Chondrocyte (in vitro differentiated cells): ENCODE measurements at places on chromosomes 4 and X. TPM values are rescaled to one million over a fixed set of nuclear protein-coding genes. Genes with fewer than 3 reads are reported as not detected.

The RGN gene
- 0.33 TPM in 1 of 3 replicates, not detected in the others for total RNA-seq

The AMTN gene
- not detected in 3 replicates for total RNA-seq

The FAM47A gene
- total RNA-seq: not detected in 3 replicates

The PAGE2 gene
- not detected in 3 replicates for total RNA-seq

The MAGEB4 gene
- not detected in 3 replicates for total RNA-seq

The PPEF1 gene
- total RNA-seq: 0.33 to 2.2 TPM (median 0.57 TPM) in 3 replicates

The TRPC5OS gene
- not detected in 3 replicates for total RNA-seq

The NEIL3 gene
- total RNA-seq: 1.5 to 2.5 TPM (median 1.7 TPM) in 3 replicates

The GLUD2 gene
- 0.42 to 0.75 TPM (median 0.46 TPM) in 3 replicates for total RNA-seq

DNA sequence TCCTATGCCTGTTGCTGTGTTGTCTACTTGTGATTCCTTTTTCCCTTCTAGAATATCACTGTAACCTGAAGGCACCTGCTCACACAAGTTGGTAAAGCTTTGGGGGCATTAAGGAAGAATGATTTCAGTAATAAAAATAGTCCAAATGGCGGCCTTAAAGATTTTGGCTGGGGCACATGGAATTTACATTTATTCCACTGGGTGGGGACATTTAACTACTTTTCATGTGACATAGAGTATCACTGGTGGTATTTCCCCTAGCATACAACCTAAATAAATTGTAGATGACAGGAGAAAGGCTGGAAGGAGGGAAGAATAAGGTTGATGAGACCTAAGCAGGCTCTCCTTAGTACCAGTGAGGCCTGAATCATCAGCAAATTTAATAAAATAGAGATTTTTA is 121.8 kb upstream of the EDA2R start:
- DNase-seq: no peak
- no peaks in the 10 kb centered on the region for H3K27me3 ChIP-seq
- H3K27ac ChIP-seq: no peak overlapping the region
- no peaks in the 10 kb centered on the region for H3K4me1 ChIP-seq

DNA sequence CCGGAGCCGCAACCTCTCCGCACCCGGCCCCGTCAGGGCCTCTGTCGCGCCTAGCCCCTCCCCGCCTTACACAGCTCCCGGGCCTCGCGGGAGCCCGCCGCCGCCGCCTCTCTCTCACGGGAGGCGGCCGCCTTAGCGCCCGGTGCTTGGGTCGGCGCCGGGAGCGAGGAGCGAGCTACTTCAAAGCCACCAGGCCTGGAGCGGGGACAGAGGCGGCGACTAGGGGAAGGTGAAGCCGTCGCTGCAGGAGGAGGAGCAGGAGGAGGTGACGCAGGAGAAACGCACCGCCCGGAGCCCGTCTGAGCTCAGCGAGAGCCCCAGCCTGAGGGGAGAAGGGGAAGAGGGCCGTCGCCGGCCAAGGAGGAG is 250 bp downstream of the USP9X start:
- H3K4me3 ChIP-seq: peak overlapping the region; percentile 84
- no peaks in the 10 kb centered on the region for H3K36me3 ChIP-seq
- DNase-seq: peak; percentile 94

GRCh38 chr4:38354872-38355271 is 309.1 kb upstream of the KLF3 start:
- no peak for DNase-seq
- H3K4me1 ChIP-seq: no peaks in the 10 kb centered on the region
- H3K36me3 ChIP-seq: peaks cover 11% of the 10 kb centered on the region
- H3K27ac ChIP-seq: no peak overlapping the region
- no peak overlapping the region for H3K4me3 ChIP-seq

DNA sequence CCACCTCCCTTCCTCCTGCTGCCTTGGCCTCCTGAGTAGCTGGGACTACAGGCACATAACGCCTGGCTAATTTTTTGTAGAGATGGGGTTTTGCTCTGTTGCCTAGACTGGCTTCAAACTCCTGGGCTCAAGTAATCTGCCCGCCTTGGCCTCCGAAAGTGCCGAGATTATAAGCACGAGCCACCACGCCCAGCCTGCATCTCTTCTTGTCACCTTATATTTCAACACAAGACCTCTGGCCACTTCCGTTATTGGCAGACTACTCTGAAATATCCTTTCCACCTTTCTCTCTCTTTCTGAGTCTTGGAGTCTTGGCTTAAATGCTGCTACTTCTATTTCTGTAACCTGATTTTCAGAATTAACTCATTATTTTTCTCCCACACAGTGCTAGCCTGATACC is 5.6 kb downstream of the KIAA0232 start:
- DNase-seq: no peak
- no peaks in the 10 kb centered on the region for H3K27me3 ChIP-seq
- peak overlapping the region; percentile 37 for H3K27ac ChIP-seq
- peaks cover 1% of the 10 kb centered on the region for H3K36me3 ChIP-seq
- no peak overlapping the region for H3K4me3 ChIP-seq

GRCh38 chr4:159414305-159414704 is 311.4 kb downstream of the RAPGEF2 start:
- H3K4me1 ChIP-seq: peaks cover 27% of the 10 kb centered on the region
- H3K27ac ChIP-seq: no peak overlapping the region
- H3K27me3 ChIP-seq: no peaks in the 10 kb centered on the region
- peaks cover 3% of the 10 kb centered on the region for H3K36me3 ChIP-seq
- H3K4me3 ChIP-seq: no peak overlapping the region

- H3K36me3 ChIP-seq: no peaks in the 10 kb centered on the region
- no peaks in the 10 kb centered on the region for H3K27me3 ChIP-seq
- no peaks in the 10 kb centered on the region for H3K4me1 ChIP-seq
- no peak overlapping the region for H3K27ac ChIP-seq
- no peak overlapping the region for H3K4me3 ChIP-seq
Measured at GRCh38 chrX:13965531-13965930, 64.2 kb downstream of the GEMIN8 start.

DNA sequence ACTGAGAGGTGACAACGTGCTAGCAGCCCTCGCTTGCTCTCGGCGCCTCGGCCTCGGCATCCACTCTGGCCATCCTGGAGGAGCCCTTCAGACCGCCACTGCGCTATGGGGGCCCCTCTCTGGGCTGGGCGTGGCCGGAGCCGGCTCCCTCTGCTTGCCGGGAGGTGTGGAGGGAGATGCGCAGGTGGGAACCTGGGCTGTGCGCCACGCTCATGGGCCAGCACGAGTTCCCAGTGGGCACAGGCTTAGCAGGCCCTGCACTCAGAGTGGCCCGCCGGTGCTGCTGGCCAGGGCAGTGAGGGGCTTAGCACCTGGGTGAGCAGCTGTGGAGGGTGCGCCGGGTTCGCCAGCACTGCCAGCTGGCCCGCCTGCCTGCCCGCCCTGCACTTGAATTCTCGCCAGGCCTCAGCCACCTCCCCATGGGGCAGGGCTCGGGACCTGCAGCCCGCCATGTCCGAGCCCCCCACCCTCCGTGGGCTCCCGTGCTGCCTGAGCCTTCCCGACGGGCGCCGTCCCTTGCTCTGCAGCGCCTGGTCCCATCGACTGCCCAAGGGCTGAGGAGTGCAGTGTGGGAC is 148.0 kb downstream of the RAPGEF2 start:
- DNase-seq: no peak
- peaks cover 9% of the 10 kb centered on the region for H3K36me3 ChIP-seq
- no peak overlapping the region for H3K27ac ChIP-seq
- peaks cover 22% of the 10 kb centered on the region for H3K4me1 ChIP-seq

DNA sequence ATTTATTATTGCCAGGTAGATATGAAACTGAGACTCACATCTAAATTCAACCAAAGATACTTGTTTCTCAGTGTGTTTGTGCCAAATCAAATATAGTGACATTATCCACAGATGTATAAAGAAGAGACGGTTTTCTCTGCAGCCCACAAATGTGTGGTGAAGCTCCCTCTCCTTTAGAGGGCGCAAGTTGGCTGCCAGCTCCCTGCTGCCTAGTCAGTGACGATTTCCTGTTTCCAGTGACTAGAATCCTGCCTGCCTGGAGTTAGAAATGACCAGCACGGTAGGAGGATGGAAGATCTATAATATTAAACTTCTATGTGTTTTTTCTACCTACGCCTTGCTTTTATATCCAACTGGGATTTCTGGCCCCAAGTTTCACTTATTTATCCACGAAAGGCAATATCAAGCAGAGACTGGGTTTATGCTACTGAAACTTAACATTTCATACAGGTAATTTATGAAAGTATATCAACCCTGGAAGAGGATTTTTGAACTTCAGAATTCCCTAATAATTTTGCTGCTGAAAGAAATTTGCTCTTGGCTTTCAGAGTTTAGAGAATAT is 1793.7 kb upstream of the TENM3 start:
- DNase-seq: no peak
- H3K27me3 ChIP-seq: no peaks in the 10 kb centered on the region
- H3K4me3 ChIP-seq: peak overlapping the region; percentile 15
- H3K36me3 ChIP-seq: no peaks in the 10 kb centered on the region

DNA sequence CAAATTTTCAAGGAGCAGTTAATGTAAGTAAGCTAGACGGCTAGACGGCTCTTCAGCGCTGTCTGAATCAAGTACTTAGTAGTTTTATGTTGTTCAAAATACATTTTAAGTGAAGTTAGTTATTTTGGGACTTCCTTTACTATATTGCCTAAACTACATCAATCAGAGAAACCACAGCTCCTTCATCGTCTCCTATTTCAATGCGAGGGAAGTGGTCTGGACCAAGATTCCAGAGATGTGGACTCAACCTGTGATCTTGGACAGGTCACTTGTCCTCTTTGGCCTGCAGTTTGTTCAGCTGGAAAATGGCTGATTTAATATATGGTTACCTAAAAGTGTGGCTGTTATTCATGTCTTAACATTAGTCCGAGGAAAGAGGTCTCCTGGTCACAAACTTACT is 10.6 kb downstream of the ING2 start:
- peaks cover 10% of the 10 kb centered on the region for H3K36me3 ChIP-seq
- no peaks in the 10 kb centered on the region for H3K27me3 ChIP-seq

DNA sequence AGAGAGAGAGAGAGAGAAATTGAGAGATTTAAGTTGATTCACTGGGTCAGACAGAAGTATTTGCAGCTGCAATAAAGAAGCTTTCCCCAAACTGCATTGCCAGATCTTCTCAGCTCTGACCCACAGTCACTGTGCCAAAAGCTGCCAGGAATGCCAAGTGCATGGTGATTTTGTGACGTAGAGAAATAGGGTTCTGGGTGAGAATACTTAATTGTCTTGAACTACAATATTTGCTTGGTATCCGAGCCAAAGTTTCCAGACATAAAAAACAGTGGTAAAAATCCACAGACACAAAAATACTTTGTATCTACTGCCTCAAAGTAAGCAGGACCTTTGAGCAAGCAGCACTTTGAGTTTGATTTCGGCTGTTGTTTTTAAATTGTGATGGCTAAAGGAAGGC is 331.1 kb downstream of the GRID2 start:
- DNase-seq: no peak
- H3K36me3 ChIP-seq: no peaks in the 10 kb centered on the region
- no peak overlapping the region for H3K4me3 ChIP-seq
- no peak overlapping the region for H3K27ac ChIP-seq
- H3K4me1 ChIP-seq: no peaks in the 10 kb centered on the region

GRCh38 chrX:33183361-33183760 is 28.0 kb downstream of the DMD start:
- H3K36me3 ChIP-seq: peaks cover 1% of the 10 kb centered on the region
- peak overlapping the region; percentile 92 for H3K27ac ChIP-seq
- peaks cover 35% of the 10 kb centered on the region for H3K4me1 ChIP-seq
- no peak for DNase-seq
- H3K27me3 ChIP-seq: no peaks in the 10 kb centered on the region
- peak overlapping the region; percentile 46 for H3K4me3 ChIP-seq

DNA sequence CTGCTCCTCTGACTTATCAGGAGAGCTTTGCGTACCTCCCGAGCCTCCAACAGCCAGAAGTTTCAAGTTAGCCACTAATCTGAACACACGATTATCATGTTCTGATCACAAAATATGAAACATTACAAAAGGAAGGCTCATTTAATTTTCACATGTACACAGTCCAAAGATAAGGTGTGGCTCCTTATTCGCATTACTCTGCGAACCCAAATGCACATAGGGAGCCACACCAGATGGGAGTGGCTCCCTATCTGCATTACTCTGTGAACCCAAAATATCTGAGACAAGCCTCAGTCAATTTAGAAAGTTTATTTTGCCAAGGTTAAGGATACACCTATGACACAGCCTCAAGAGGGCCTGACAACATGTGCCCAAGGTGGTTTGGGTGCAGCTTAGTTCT is 28.4 kb downstream of the TLR8 start:
- no peak for DNase-seq
- H3K27ac ChIP-seq: no peak overlapping the region

DNA sequence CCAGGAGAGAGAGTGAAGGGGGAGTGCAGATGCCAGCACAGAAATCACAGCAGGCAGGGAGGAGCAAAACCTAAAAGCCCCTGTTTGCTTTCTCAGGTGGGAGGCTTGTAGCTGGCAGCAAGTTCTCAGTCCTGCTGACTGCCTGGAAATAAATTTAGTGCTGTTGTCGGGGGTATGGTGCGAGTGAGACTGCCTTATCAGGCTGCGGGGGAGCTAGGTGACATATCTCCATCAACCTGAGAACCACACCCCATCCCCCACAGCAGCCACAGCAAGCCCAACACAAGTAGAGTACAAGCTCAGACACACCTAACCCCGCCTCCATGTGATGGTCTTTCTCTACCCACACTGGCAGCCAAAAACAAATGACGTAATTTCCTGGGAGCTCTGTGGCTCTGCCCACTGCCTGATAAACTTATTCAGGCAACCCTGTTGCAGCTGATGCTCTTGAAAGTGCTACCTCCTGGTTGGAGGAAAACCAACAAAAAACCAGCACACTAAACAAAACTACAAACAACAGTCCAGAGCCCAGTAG is 953.4 kb upstream of the NDST4 start:
- H3K4me3 ChIP-seq: no peak overlapping the region
- H3K27me3 ChIP-seq: no peaks in the 10 kb centered on the region
- DNase-seq: no peak
- no peaks in the 10 kb centered on the region for H3K4me1 ChIP-seq

DNA sequence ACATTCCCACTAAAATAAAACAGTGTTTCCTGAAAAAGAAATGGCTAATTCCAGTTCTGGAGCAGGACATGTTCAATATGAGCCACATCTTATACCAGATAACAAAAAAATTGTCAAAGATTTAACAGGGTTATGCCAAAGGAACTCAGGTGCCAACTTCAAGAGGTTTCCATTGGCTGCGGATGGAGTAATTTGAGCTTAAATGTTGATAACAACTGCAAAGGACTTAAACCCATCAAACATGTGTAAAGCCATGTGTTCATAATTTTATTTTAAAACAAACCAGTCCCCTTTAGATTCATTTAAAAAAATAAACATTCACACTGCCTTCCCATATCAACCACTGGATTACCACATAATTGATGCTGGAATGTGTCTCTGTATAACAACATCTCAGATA is 156.4 kb upstream of the PCDH18 start:
- no peak for DNase-seq
- no peaks in the 10 kb centered on the region for H3K36me3 ChIP-seq
- no peak overlapping the region for H3K27ac ChIP-seq
- no peaks in the 10 kb centered on the region for H3K27me3 ChIP-seq
- no peak overlapping the region for H3K4me3 ChIP-seq
- peaks cover 15% of the 10 kb centered on the region for H3K4me1 ChIP-seq

- no peak for DNase-seq
- H3K36me3 ChIP-seq: no peaks in the 10 kb centered on the region
- no peaks in the 10 kb centered on the region for H3K4me1 ChIP-seq
- peaks cover 47% of the 10 kb centered on the region for H3K27me3 ChIP-seq
Measured at GRCh38 chr4:14157262-14157661, 529.7 kb upstream of the BOD1L1 start.
